Left cardiac atrium (tissue), 4 donors: ENCODE measurements at places on chromosomes 5 and 9. TPM values are rescaled to one million over a fixed set of nuclear protein-coding genes. Genes with fewer than 3 reads are reported as not detected.
A peak's percentile ranks its signal among the peaks of the same experiment; 100 is the strongest.

- no peak for DNase-seq
Measured at GRCh38 chr5:119541716-119542115, 87.6 kb upstream of the FAM170A start.

DNA sequence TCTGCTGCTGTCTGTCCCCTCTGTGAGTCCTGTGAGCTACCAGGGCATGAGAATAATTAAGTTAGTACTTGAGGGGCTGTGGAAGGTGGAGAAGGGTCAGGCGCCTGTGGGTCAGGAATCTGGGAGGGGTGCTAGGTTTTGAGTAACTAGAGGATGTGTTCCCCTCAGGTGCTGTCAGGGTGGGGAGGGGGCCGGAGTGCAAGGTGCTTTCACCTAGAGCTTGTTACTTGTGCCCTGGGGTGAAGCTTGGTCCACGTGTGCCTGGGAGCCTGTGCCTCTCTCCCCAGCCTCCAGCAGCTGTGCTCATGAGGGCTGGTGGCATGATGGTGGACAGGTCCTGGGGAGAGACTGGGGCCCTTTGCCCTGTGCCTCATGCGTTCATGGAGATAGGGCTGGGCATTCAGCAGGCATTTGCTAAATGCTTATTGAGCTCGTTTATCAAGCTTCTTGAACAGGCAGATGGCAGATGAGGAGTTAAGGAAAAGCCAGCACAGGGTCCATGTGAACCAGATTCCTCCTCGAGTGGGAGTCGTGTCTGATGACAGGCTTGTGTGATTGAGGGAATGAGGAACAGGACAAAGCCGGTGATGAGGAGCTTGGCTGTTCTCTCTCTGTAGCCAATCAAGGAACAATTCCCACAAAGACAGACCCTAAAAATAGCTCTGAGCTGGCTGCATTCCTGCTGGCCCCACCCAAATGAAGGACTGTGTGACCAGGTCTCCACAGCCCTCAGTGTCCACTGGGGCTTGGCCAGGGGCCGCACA is 40.9 kb downstream of the CACNA1B start:
- DNase-seq: no peak

DNA sequence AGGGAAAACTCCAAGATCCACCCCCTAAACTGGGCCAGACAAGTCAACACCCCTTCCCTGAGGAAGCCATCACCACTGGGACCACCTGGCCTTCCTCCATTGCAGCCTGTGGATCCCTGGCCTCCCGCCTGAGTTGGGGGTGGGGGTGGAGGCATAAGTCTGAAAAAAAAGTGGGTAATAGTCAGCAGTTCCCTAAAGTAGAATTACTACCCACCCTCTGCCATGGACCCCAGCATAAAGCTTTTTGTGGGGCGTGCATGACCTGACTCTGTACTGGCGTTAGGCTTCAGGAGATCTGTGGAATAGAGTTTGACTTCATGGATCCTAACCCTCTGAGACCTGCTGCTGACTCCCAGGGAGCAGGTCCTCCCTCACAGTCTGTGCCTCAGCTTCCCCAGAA is 2.0 kb upstream of the CXXC5 start:
- no peak for DNase-seq

GRCh38 chr5:20028506-20028905 is 40.5 kb upstream of the CDH18 start:
- DNase-seq: no peak

The SEPTIN8 gene
- total RNA-seq: 31.3 TPM

GRCh38 chr9:117974108-117974507 is 269.9 kb downstream of the TLR4 start:
- DNase-seq: no peak

The FSD1L gene
- 2.5 TPM for total RNA-seq

GRCh38 chr5:123964884-123965283 is 452.9 kb downstream of the CSNK1G3 start:
- DNase-seq: no peak

- no peak for DNase-seq
Measured at GRCh38 chr9:37148181-37148580, 27.8 kb downstream of the ZCCHC7 start.

GRCh38 chr5:35741971-35742370 is 114.7 kb upstream of the IL7R start:
- DNase-seq: no peak

DNA sequence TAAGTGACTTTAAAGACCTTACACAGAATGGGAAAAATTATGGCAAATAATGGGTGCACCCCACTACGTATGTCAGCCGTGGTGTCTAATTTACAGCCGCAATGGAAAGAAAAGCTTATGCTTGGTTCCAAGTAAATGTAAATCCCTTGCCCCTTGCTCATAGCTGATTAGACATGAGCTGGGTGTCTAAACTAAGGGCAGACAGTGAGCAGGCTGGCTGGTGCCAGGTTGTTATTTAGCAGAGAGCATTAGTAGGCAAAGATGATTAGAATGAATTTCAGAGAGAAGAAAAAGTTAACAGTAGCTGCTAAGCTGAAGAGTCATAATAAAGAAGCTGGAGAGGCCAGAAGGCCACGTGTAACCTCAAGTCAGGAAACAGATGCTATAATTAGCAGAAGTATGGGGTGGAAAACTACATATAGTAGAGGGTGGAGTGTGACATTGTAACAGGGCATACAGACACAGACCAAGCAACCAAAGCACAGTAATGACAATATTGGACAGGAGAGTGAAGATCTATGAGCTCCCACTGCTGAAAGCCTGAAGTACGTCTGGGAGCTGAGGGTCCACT is 257.7 kb downstream of the MCTP1 start:
- no peak for DNase-seq

GRCh38 chr5:104538734-104539133 is 976.1 kb upstream of the NUDT12 start:
- DNase-seq: no peak

GRCh38 chr5:180860887-180861822 is at the start of gene ZFP62:
Gene ZFP62, minus strand, starts transcription at chr5:180861276. Its CDS starts 57 bp downstream, at chr5:180861219.
- DNase-seq: peak; percentile 95

GRCh38 chr5:158644301-158644700 is 455.4 kb downstream of the EBF1 start:
- DNase-seq: no peak

DNA sequence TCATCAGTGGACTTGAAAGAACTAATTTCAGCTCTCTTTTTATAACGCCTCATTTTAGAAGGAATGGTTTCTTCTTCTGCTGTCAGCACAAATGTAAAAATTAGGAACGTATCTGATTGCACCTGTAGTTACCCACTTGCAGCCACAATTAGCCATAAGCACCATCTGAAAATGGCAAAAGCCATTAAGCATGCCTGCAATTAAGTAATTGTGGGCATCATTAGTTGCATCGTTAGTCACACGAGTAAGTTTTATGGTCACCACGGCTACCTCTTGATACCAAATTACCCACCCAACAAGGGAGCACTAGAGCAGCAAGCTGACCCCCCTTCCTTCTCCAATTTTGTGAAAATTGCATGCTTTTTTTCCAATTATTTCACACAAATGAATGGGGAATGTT is 25.8 kb upstream of the SLC44A1 start:
- DNase-seq: no peak

The OBP2B gene
- total RNA-seq: not detected

DNA sequence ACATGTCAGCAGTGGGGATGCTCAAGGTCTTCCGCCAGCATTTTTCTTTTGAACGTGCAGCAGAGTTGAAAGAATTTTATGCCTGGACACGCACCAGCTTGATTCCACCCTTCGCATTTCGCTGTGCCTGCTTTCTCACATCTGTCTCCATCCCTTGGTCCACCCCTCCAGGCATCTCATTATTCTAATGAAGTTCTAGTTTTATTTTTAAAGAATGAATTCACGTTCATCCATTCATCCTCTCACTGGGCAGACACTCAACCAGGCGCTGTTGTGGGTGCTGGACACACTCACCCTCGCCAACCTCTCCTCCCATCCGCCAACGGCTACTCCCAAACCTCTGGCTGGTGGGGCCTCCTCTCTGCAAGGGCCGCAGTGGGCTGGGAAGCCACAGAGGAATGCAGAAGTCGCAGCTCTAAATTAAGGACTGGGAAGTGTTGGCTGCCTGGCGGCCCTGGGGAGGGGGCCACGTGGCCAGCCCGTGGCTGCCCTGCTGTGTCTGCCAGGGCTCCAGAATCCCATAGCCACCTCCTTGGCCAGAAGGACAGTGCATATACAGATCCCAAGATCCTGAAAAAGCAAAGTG is 6.7 kb downstream of the SUSD3 start:
- no peak for DNase-seq

The PTCD2 gene
- 8.5 TPM for total RNA-seq

- DNase-seq: no peak
Measured at GRCh38 chr9:24545285-24545684, 412 bp downstream of the IZUMO3 start.

DNA sequence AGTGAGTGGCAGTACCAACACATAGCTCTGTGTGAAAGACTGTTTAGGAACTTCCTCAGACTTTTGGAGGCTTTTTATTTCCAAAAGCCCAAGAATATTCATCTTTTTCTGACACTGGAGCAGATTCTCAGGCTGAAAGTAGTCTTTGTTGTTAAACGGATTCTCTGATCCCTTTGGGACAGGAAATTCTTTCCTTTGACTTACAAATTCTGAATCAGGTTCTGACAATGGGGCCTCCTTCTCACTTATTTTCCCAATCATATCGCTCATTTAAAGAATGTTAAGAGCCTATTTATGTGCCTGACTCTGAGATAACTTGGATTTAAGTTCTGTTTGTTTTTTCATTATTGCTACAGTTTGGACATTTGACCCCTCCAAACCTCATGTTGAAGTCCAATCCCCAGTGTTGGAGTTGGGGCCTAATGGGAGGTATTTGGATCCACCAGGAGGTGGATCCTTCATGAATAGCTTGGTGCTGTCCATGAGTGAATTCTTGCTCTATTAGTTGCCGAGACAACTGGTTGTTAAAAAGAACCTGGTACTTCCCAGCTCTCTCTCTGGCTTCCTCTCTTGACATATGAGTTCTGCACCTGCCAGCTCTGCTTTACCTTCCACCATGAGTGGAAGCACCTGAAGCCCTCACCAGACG is 4.1 kb upstream of the ADGRV1 start:
- DNase-seq: no peak

- no peak for DNase-seq
Measured at GRCh38 chr9:6243746-6244145, 28.1 kb downstream of the IL33 start.

The GLT6D1 gene
- not detected for total RNA-seq

GRCh38 chr9:109568568-109569210 is 70.6 kb upstream of the PTPN3 start:
- DNase-seq: peak; percentile 35

- DNase-seq: no peak
Measured at GRCh38 chr5:111618623-111619271, 106.4 kb upstream of the STARD4 start.

- DNase-seq: no peak
Measured at GRCh38 chr5:145937432-145938250, 1.3 kb downstream of the SH3RF2 start.

- no peak for DNase-seq
Measured at GRCh38 chr9:135297456-135298075, 182.0 kb upstream of the PPP1R26 start.

The ZNF462 gene
- 18.6 TPM for total RNA-seq

The CDC20B gene
- not detected for total RNA-seq

The TMEM252 gene
- not detected for total RNA-seq
